ENCODE measurements at places on chromosomes 7 and 10.

- no peak for DNase-seq
These were observed 67.3 kb downstream of the DOCK4 start for GRCh38 chr7:112138938-112139337.

GRCh38 chr10:35563261-35563891 lies 41.8 kb upstream of the GJD4 start:
- peak; percentile 59 for DNase-seq

DNA sequence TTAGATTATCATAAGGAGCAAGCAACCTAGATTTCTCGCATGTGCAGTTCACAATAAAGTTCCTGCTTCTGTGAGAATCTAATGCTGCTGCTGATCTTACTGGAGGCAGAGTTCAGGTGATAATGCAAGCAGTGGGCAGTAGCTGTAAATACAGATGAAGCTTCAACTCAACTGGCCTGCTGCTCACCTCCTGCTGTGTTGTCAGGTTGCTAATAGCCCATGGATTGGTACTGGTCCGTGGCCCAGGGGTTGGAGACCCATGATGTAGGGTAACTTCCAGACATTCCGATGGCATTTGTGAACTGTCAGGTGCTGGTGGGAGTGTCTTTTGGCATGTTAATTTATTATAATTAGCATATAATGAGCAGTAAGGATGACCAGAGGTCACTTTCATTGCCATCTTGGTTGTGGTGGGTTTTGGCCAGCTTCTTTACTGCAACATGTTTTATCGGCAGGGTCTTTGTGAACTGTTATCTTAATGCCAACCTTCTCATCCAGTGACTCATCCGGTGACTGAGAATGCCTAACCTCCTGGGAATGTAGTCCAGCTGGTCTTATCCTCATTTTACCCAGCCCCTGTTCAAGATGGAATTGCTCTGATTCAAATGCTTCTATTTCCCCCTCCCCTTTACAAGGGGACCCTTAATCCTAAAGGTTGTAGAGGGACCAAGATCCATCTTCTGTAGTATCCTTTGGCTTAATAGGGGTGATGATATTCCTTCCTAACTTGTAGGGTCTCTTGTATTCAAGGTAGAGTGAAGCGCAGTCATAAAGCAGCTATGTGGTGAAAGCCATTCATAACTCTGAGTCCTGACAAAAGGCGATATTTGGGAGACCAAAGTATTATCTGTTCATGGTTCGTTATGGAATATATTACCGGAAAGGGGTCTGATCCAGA lies 165.8 kb downstream of the CCSER2 start:
- DNase-seq: no peak

GRCh38 chr7:14666304-14666703 lies 236.2 kb downstream of the DGKB start:
- no peak for DNase-seq

- DNase-seq: no peak
These were observed 196.0 kb upstream of the C7orf33 start for GRCh38 chr7:148394582-148394981.

GRCh38 chr7:138745189-138745588 lies 44.0 kb upstream of the SVOPL start:
- no peak for DNase-seq

DNA sequence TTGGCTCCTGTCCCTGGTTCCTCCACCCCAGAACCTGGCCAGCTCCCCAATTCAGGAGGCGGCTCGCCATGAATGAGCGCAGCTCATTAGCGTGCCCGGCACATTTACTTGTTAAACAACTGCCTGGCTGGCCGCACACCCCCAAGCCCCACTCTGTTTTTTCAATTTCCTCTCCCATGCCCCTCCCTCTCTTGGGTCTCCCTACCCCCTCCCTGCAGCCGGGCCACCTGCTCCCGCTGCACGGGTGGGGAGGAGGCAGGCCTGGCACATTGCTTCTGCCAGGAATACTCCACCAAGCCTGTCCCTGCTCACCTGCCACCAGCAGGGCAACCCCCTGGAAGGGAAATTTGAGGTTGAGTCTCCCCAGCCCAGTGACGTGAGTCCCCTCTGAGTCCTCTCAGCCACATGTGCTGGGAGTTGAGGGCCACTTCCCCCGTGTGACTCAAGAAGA lies 2.5 kb upstream of the SLIT1 start:
- DNase-seq: no peak

GRCh38 chr7:137078781-137079180 lies 210.3 kb downstream of the CHRM2 start:
- DNase-seq: no peak

DNA sequence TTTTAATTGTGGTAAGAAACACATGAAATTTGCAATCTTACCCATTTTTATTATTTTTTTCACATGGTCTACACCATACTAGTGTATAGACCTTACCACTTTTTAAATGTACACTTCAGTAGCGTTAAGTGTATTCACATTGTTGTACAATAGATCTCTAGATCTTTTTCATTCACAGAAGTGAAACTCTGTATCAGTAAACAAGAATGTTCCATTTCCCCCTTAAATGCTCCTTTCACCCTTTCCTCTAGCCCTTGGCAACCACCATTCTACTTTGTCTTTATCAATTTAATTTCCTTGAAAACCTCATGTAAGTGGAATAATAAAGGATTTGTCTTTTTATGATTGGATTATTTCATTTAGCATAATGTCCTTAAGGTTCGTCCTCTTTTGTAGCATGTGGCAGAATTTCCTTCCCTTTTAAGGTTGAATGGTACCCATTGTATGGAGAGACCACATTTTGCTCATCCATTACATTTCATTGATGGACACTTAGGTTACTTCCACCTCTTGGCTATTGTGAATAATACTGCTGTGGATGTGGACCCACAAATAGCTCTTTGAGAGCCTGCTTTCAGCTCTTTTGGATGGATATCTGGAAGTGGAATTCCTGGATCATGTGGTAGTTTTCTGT lies 45.7 kb downstream of the SNX10 start:
- no peak for DNase-seq

DNA sequence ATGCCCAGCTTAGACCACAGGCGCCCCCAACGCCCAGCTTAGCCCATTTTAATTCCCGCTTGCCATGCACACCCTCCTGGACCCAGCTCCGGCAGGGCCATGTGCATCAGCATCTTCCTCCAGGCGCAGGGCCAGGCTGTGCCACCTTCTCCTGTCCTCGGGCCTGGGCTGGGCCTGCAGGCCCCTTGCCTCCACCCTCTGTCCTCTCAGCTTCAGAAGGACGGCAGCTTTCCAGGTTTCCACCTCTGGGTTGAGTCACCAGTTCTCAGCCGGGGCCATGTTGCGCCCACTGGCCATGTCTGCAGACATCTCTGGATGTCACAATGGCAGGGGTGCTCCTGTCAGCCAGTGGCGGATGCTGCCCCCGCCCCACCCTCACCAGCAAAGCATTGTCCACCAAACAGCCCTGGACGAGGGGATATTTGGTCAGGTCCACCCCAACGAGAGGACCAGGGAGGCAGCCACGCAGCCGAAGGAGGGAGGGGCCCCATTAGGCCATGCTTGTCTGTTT lies 59.1 kb upstream of the NKX6-2 start:
- DNase-seq: no peak

All from neural crest cell (in vitro differentiated cells).